ENCODE measurements at places on chromosomes 12 and 14.

- no peak for DNase-seq
Observed at GRCh38 chr12:62776997-62777396, 158.0 kb downstream of the PPM1H start.

- no peak for DNase-seq
Observed at GRCh38 chr14:76664790-76665189, 96.5 kb upstream of the VASH1 start.

- DNase-seq, result peak; percentile 59
Observed at GRCh38 chr14:77094672-77095284, 3.3 kb upstream of the CIPC start.

- no peak for DNase-seq
Observed at GRCh38 chr12:113129664-113130456, 5.7 kb downstream of the RASAL1 start.

DNA sequence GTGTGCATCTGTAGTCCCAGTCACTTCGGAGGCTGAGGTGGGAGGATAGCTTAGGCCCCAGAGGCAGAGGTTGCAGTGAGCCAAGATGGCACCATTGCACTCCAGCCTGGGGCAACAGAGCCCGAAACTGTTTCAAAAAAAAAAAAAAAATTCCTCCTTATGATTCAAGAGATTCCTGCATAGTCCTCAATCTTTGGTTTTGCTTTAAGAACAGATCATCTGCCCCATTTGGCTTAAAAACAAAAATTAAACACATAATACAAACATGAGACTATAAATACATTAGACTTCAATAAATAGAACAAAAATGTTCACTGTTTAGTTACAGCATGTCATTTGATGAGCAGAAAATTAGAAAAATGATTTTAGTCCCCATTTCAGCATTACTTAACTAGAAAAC is 131.2 kb downstream of the PAWR start:
- no peak for DNase-seq

- DNase-seq, result no peak
Observed at GRCh38 chr12:122523280-122523679, 3.5 kb downstream of the RSRC2 start.

DNA sequence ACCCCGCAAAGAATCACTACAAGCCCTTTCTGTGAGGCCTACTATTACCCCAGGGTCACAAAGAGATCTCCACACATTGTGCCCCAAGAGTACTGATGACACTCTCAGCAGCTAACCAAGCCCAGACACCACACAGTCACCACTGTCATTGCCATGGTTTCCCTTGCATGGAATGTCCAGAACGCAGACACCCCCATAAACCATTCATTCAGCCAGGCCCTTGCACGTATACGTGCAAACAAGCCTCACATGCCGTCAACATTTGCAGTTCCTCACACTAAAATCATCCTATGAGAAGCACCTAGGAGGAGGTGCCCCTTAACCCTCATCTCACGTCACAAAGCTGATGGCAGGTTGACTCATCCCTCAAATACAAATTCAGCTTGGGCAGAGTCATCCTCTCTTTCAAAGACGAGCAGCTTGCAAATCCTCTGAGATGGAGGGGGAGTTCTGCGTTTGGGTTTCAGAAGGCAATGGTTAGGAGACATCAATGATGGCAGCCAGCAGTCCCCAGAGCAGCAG is 17.1 kb upstream of the KRT77 start:
- DNase-seq, result no peak

DNA sequence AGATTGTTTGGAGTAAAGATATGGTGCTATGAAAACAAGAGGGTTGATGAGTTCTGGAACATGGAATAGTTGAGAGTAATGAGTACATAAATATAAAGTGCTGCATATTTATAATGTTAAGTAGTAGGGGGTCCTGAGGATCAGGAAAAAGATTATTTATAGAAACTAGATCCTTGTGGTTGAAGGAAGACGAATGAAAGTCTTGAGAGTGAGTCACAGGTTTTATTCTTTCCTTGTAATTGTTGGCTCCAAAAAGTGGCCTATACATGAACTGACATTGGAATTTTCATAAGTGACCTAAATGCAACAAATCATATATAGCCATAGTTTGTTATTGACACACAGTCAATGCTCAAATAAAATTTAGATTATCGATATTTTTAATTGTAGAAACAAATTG is 440.4 kb upstream of the PRICKLE1 start:
- DNase-seq, result no peak

- DNase-seq, result no peak
Observed at GRCh38 chr12:81992461-81992860, 233.3 kb upstream of the PPFIA2 start.

DNA sequence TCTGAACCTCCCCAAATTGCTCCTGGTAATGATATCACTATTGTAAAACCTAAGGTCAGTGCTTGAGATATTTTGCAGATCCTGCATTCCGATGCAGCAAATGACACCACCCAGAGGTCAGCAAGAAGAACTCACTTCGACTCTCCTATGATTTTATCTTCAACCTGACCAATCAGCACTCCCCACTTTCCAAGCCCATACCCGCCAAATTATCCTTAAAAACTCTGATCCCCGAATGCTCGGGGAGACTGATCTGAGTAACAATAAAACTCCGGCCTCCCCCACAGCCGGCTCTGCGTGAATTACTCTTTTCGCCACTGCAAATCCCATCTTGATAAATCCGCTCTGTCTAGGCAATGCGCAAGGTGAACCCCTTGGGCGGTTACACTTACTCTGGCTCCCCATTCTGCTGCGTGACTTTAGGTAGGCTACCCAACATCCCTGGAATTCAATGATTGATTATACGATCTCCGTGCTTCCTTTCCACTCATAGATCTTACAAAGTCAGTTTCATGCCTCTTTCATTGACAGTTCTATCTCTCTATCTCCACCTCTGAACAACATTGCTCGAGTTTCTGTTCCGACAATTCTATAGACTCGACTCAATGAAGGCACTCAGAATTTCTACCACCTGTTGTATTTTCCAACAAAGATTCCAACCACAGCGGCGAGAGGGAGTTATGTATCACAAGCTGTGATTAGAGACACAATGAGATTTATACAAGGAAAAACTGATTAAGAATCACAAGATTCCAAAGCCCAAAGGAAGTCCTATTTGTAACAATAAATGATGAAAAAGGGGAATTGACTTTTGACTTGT is 939 bp downstream of the NPC2 start:
- DNase-seq, result peak; percentile 60
